ENCODE measurements at places on chromosomes 4 and X.

- peak; percentile 72 for DNase-seq
Observed at GRCh38 chr4:76989391-76990061, 40.0 kb downstream of the SEPTIN11 start.

DNA sequence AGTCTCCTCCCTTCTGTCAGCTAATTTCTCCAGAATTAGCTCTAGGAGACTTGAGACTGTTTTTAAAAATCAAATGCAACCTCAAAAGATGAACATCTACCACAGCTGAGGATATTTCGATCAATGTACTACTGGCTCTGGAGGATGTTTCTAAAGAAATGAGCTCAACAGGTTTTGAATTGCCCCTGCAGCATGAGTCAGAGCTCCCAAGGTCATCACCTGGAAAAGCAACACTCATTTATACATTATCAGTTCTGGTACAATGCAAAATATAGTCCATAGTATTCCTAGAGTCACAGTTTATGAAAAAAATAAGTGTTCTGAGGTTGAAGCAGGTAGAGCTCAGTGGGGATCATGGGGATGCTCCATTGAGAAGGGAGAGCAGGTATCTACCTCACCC lies 50.8 kb upstream of the MCF2 start:
- no peak for DNase-seq

GRCh38 chr4:185512516-185512915 lies 22.8 kb downstream of the PDLIM3 start:
- DNase-seq, result no peak

DNA sequence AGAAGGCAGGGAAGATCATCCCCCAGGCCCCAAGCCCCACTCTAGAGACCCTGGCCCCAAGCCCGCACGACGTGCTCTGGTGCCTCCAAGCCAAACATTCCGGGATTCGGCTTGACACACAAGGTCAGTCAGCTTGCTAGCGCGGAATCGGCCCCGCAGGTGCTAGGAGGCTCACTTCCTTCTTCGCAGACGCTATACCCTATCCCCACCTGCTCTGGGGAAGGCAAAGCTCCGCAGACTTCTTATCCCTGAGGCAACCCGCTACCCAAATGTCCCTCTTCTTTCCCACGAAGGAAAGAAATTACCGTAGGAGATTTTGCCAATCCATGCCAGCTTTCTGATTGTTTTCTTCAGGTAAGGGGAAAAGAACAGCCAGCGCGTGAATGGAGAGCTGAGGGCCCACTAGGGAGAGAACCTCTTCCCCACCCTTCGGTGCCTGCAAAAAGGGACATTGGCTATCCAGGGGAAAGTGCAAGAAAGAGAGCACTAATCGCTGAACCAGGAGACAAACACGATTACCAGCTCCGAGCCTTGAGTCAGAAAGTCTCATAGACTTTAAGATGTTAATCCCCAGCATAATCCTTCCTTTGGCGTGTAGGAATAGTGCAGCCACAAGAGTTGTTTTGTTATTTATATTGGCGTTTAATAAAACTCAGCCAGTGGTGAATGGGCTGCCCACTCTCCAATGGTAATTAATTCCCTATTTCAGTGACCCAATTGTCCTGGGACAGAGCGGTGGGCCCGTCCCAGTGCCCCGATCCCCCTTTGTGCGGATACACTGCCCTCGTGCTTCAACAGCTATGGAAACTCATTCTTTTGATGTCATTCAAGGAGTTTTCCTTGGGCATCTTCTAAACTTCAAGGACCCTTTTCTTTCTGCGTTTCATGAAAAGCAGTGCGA lies 5.4 kb upstream of the NEUROG2 start:
- no peak for DNase-seq

DNA sequence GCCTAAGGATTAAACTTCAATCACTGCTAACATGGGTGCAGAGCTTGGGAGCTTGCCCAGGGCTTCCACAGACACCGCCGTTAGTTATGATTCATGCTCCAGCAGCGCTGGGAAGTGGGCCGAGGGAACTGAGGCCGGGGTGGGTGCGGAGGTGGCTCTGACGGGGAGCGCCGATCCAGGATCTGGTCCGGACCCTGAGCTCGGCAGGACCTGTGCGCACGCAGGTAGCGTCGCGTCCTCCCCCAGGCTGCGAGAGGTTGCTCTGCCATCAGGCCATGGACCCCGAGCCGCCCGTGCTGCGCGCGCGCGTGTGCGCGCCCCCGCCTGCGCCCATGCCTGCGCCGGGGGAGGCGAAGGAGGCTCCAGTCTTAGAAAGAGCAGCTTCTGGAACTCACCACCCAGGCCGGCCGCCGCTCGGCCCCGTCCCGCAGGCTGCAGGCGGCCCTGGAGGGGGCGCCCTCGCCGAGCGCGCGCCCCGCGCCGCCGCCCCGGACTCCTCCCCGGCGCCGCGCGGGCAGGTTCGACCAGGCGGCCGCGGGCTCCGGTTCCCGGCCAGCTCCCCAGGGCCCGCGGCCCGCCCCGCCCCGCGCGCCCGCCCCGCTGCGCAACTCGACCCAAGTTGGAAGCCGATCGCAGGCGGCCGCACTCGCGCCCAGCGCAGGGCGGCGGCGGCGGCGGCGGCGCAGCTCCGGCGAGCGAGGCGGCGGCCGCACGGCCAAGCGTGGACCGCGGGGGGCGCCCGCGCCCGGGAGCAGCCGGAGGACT lies 732 bp upstream of the ADRA2C start:
- DNase-seq, result no peak

DNA sequence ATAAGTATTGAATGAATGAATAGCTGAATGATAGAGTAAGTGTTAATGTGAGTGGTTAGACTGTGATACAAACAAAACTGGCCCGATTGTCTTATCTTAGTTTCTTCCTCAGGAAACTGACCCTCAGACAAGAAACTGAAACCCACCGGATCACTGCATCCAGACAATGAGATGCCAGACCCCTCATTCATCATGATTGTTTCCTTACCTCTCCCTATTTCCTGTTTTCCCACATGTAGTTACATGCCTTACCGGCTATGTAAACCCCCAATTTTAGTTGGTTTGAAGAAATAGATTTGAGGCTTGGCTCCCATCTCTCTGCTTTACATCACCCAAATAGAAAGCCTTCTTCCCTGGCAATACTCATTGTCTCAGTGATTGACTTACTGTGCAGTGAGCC lies 218.9 kb upstream of the PPP1R2C start:
- no peak for DNase-seq

- peak; percentile 13 for DNase-seq
Observed at GRCh38 chr4:109977854-109978501, 65.3 kb downstream of the EGF start.

All from CD4-positive, CD25-positive, alpha-beta regulatory T cell (primary cell).